AG20443 (cell line): ENCODE measurements at places on chromosomes 2 and 18.
A peak's percentile ranks its signal among the peaks of the same experiment; 100 is the strongest.

DNA sequence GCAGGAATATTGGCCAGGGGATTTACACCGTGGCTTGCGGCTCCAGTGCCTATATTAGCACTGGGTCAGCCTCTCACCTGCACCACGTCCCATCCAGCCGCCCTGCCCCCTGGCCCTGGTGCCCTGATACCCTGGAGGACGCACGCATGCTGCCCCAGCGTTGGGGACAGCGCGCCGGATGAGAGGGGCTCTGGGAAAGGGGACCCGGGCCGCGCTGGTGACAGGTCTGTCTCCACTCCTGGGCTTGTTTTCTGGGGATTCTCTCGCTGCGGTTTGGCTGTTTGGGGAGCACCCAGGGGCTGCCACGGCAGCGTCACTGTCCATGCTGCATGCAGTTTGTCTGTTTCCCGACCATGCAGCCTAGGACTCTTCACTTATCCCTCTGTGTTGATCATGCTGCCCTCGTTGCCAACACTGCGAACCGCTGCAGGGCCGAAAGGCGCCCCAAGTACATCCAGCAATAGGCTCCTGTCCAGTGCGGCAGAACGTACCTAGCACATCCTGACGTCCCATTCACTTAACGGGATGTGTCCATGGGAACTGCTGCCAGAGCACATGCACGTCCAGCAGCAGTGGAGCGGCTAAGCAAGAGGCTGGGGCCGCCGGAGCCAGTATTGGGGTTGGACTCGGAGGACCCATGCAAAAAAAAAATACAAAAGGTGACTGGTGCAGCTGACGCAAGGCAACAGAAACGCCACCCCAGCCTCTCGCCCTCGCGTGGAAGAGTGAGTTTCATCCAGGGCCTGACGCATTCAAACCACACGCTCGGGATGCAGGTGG, 115.5 kb upstream of the PXDN start:
- DNase-seq = no peak

- no peak for DNase-seq
Observed at GRCh38 chr2:74499940-74500577, 656 bp upstream of the LBX2 start.

GRCh38 chr18:67486534-67486933, 30.0 kb downstream of the DSEL start:
- DNase-seq = no peak

- no peak for DNase-seq
Observed at GRCh38 chr2:97966545-97967215, 29.1 kb downstream of the TMEM131 start.

GRCh38 chr2:191245869-191246531, 796 bp downstream of the MYO1B start:
- DNase-seq = peak; percentile 59
